ENCODE measurements at places on chromosomes 5 and 9. TPM values are rescaled to one million over a fixed set of nuclear protein-coding genes. Genes with fewer than 3 reads are reported as not detected.

ZDHHC11 gene
- 7.8 TPM for total RNA-seq

GRCh38 chr9:127059030-127059429 is 63.4 kb downstream of the ANGPTL2 start:
- H3K4me3 ChIP-seq, result no peak overlapping the region
- H3K36me3 ChIP-seq, result no peaks in the 10 kb centered on the region
- H3K27ac ChIP-seq, result no peak overlapping the region
- H3K27me3 ChIP-seq, result no peaks in the 10 kb centered on the region
- peaks cover 46% of the 10 kb centered on the region for H3K4me1 ChIP-seq
- no peak for DNase-seq

GRCh38 chr5:68641211-68641610 is 425.7 kb downstream of the PIK3R1 start:
- no peak for DNase-seq
- H3K4me3 ChIP-seq, result no peak overlapping the region
- H3K36me3 ChIP-seq, result no peaks in the 10 kb centered on the region
- H3K27me3 ChIP-seq, result no peaks in the 10 kb centered on the region

GRCh38 chr9:91359734-91360470 is 1.8 kb downstream of the AUH start:
- H3K27ac ChIP-seq, result no peak overlapping the region
- H3K4me3 ChIP-seq, result peak overlapping the region; percentile 96
- no peaks in the 10 kb centered on the region for H3K27me3 ChIP-seq

GRCh38 chr9:77833561-77834429 is 185.7 kb upstream of the GNA14 start:
- H3K4me3 ChIP-seq, result no peak overlapping the region
- no peak overlapping the region for H3K27ac ChIP-seq
- H3K36me3 ChIP-seq, result no peaks in the 10 kb centered on the region
- no peak for DNase-seq

GRCh38 chr9:91378695-91379127 is 17.0 kb upstream of the AUH start:
- H3K4me1 ChIP-seq, result no peaks in the 10 kb centered on the region
- H3K36me3 ChIP-seq, result no peaks in the 10 kb centered on the region
- no peak overlapping the region for H3K4me3 ChIP-seq
- no peak overlapping the region for H3K27ac ChIP-seq
- no peaks in the 10 kb centered on the region for H3K27me3 ChIP-seq

DNA sequence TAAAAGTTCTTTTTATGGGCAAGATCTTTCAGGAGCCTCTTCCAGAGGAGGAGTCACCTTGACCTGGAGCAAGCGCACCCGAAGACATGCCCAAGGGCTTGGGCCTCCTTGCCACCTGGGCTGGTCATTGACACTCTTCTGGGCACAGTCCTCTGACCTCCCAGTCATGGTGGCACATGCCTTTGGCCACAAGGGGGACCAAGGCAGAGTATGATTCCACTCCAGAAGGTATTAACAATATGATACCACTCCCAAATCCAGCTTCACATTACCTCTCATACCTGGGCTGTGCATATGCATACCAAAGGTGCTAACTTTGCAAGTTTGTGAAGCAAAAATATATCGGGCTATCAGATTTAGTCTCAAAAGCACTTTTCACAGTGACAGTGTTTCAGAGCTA is 84.6 kb downstream of the MAST4 start:
- H3K27me3 ChIP-seq, result no peaks in the 10 kb centered on the region
- H3K4me3 ChIP-seq, result no peak overlapping the region
- H3K27ac ChIP-seq, result no peak overlapping the region
- H3K4me1 ChIP-seq, result no peaks in the 10 kb centered on the region
- H3K36me3 ChIP-seq, result no peaks in the 10 kb centered on the region
- DNase-seq, result no peak
